ENCODE measurements at places on chromosomes 6 and 20.

GRCh38 chr6:74356391-74356790, 660.4 kb downstream of the CD109 start:
- DNase-seq, result no peak

DNA sequence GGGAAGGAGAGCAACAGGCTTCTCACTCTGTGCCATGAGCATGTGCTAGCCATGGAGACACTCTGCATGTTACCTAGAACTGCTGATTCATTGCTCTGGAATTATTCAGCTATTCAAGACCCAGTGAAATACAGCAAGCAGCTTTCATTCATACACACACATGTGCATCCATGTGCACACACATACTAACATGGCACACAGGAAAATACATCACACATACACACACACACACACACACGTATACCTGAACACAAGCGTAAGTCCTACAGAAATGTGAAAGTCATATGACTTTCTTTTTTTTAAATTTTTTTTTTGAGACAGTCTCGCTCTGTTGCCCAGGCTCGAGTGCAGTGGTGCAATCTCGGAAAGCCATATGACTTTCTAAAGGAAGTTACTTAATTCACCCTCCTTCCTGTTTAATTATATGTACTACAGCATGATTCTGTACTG, 108.2 kb upstream of the NFATC2 start:
- DNase-seq, result peak; percentile 13

DNA sequence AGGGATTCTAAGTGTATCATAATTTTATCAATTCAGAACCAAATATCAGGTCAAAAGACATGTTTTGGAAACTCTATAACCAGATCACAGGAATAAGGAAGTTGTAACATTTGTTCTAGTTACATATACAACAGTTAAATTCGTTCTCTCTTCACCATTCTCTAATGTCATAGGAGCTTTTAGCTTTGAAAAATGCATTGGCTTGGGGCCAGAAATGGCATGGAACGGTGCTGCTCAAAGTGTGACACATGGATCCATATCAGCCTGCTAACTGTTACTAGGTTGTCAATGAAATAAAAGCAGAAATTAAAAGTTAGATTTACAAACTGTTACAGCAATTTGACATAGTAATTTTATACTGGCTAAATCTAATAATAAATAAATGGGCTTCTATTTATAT, 120.3 kb downstream of the LCA5 start:
- DNase-seq, result no peak

DNA sequence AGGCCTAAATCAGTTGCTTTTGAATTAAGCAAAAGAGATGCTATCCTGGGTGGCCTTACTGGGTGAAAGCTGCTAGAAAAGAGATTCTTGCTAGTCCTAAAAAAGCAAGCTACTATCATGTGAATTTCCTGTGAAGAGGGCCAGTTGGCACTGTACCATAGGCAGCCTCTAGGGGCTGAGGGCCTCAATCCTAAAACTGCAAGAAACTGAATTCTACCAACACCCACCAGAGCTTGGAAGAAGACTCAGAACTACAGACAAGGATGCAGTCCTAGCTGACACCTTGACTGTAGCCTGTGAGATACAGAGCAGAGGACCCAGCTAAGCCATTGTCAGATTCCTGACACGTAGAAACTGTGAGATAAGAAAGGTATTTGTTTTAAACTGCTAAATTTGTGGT, 24.5 kb downstream of the CLIC5 start:
- DNase-seq, result no peak

DNA sequence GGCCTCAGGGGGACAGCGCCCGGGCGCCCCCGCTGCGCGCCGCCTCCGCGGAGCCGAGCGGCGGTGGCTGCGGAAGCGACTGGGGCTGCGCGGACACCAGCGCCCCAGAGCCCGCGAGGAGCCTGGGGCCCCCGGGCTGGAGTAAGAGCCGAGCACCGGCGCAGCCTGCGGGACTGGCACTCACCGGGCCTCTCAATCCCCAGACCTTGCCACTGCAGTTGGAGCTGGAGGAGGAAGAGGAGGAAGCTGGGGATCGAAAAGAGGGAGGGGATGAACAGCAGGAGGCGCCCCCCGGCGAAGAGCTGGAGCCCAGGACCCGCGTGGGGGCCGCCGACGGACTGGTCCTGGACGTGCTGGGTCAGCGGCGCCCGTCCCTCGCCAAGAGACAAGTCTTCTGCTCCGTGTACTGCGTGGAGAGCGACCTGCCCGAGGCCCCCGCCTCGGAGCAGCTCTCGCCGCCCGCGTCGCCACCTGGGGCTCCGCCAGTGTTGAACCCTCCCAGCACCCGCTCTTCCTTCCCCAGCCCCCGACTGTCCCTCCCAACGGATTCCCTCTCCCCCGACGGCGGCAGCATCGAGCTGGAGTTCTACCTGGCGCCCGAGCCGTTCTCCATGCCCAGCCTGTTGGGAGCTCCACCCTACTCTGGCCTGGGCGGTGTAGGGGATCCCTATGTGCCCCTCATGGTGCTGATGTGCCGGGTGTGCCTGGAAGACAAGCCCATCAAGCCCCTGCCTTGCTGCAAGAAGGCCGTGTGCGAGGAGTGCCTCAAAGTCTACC, 590 bp downstream of the RNF217 start:
- peak; percentile 27 for DNase-seq

DNA sequence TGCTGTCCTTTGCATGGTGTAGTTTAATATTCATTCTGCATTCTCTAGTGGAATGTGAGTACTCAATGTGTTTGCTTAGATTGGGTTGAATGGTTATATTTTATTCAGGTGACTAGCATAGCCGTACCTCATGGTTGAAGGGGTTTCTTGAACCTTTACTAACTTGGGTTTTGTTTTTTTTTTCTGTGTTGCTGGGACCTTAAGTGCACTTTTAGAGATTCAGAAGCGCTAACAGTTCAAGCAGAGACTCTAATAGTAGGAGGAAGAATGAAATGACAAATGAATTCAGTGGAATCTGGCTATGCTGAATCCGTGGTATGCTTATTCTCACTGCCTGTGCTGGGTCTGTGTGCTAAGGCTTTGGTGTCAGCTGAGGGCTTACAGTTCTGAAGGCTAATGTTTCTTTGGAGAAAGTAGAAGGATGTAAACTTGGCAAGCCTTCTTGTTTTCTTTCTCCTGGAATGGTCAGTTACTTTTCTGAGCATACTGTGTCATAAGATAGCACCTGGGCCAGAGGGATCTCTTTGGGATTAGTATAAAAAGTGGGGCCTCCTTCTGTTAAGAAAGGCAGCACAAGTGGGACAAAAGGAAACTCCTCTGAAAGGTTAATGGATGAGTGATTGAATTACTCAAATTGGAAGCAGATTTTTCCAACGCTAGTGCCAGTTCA, 28.7 kb downstream of the RNF144B start:
- no peak for DNase-seq

- DNase-seq, result no peak
These were observed 246.4 kb downstream of the PHACTR1 start for GRCh38 chr6:12962987-12963386.

GRCh38 chr6:24935366-24936152, at the start of gene RIPOR2:
Gene RIPOR2 (minus strand): TSS chr6:24935960. CDS start chr6:24935898, 62 bp downstream.
- peak; percentile 28 for DNase-seq

- no peak for DNase-seq
These were observed 177.9 kb downstream of the RNGTT start for GRCh38 chr6:88785478-88785877.

GRCh38 chr6:127022302-127022701, 96.2 kb upstream of the RSPO3 start:
- no peak for DNase-seq

DNA sequence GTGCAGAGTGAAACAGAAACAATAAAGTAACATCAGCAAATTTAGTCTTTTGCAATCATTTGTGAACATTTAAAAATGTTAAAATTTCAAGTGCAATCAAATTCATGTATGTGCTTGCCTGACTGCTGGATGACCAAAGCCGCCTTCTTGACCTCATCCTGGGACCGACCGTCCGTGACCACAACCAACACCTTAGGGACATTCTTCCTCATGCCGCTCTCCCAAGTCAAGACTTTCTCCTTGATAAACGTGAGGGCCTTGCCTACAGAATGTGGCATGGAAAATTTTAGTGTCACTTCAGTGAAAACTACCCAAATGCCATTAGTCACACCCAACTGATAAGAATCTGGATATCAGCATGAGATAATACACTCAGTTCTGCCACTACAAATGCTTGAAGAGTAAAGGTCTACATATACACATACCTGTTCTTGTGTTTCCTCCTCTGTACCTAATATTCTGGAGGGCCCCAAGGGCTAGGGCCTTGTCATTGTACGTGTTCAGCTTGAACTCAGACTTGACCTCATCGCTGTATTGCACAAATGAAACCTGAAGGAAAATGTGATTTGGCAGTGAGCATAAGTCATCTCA, 86.8 kb downstream of the COL12A1 start:
- DNase-seq, result no peak

DNA sequence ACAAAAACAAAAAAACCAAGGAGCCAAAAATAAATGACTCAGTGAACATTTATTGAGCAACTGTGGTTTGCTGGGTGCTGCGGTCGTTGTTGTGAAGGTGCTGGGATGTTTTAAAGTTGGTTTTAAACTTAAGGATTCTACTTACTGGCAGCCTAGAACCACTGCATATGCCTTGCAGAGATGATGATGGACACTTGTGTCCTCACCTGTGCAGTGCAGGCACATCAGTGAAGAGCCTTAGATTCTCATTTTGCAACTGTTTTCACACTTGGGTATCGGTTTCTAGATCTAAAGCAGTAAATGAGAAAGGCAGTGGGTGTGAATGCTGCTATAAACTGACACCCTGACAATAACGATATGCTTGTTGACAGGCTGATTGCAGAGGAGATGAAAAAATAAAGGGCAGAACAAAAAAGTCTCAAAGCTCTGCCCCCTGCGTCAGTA, 68.8 kb downstream of the UTRN start:
- DNase-seq, result no peak

DNA sequence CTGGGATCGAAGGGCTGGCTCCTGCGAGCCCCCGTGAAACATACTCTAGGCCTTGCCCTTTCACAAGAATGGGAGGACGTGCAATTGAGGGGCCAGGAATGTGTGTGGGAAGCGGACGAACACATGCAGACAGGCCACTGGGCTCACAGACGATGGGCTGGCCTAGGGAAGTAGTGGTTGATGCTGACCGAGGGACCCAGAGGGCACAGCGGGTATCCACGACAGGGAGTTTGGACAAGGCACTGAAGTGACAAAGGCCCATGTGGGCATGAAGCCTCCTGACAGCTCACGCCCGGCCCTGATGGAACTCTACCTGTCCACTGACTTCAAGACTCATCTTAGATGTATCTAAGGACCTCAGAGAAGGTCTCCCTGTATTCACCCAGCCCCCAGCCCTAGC, 52.2 kb downstream of the MYH7B start:
- DNase-seq, result no peak
